ENCODE measurements at places on chromosomes 16 and 17. TPM values are rescaled to one million over a fixed set of nuclear protein-coding genes. Genes with fewer than 3 reads are reported as not detected.

The CDH11 gene
- not detected for total RNA-seq

The GUCY2D gene
- total RNA-seq, result not detected

The CD300E gene
- total RNA-seq, result not detected

The TTC19 gene
- 38.7 TPM for total RNA-seq

The MRPL27 gene
- 84.6 TPM for total RNA-seq

The TBC1D3D gene
- total RNA-seq, result not detected

The ANKRD40CL gene
- total RNA-seq, result not detected

The FBXW10B gene
- 1.0 TPM for total RNA-seq

The EIF3CL gene
- 55.3 TPM for total RNA-seq

The BRIP1 gene
- total RNA-seq, result 16.2 TPM

The TBC1D3K gene
- total RNA-seq, result not detected

The CNTD1 gene
- total RNA-seq, result not detected

The SKAP1 gene
- 53.2 TPM for total RNA-seq

The GDPD3 gene
- total RNA-seq, result 3.4 TPM

The IL34 gene
- not detected for total RNA-seq

The KRTAP2-1 gene
- total RNA-seq, result not detected

The TMEM238L gene
- total RNA-seq, result not detected

The CD300A gene
- total RNA-seq, result 4.4 TPM

The MT1M gene
- total RNA-seq, result not detected

The DLX3 gene
- 0.08 TPM for total RNA-seq

The CIAO2B gene
- 174 TPM for total RNA-seq

The PDILT gene
- total RNA-seq, result not detected

The GPR142 gene
- not detected for total RNA-seq

The DPEP3 gene
- total RNA-seq, result 0.40 TPM

The CHST4 gene
- total RNA-seq, result not detected
